Aorta (tissue), 5 donors: ENCODE measurements at places on chromosomes 6 and 20. TPM values are rescaled to one million over a fixed set of nuclear protein-coding genes. Genes with fewer than 3 reads are reported as not detected.

Gene SSTR4
- total RNA-seq: not detected

Gene COL9A3
- 1.5 TPM for total RNA-seq

Gene ZNF311
- 1.1 TPM for total RNA-seq

Gene REV3L
- 74.9 TPM for total RNA-seq

Gene SLC17A2
- total RNA-seq: not detected

Gene COL12A1
- total RNA-seq: 150 TPM

Gene PRRT1
- 3.6 TPM for total RNA-seq

Gene PNPLA1
- not detected for total RNA-seq

Gene WFDC12
- total RNA-seq: not detected

Gene ANGPT4
- 0.33 TPM for total RNA-seq

Gene ESR1
- total RNA-seq: 4.1 TPM

Gene CPNE5
- 7.9 TPM for total RNA-seq

Gene KIF25
- not detected for total RNA-seq

Gene LPA
- not detected for total RNA-seq

Gene RCAN2
- 235 TPM for total RNA-seq

Gene NHLRC1
- 1.6 TPM for total RNA-seq

Gene RAD21L1
- not detected for total RNA-seq

Gene MAP3K5
- total RNA-seq: 48.4 TPM
